ENCODE measurements at places on chromosomes 3 and 15.
A peak's percentile ranks its signal among the peaks of the same experiment; 100 is the strongest.

DNA sequence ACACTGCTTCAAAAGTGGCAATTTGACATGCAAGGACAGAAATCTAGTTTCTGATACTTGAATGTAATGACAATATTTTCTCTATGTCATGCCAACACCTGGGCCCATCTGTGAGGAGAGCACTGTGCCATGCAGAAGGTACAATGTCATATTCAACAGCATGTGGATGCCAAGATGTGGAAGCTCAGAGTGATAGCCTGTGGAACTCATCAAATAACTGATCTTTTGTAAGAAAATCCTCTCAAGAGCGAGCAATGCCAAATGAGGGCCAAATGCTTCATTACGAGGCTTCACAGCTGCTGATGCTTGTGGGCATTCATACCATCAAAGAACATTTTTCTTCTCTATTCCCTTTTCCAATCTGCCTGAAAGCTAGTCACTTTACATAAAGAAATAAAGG, 95.1 kb downstream of the ROBO1 start:
- no peak for DNase-seq

DNA sequence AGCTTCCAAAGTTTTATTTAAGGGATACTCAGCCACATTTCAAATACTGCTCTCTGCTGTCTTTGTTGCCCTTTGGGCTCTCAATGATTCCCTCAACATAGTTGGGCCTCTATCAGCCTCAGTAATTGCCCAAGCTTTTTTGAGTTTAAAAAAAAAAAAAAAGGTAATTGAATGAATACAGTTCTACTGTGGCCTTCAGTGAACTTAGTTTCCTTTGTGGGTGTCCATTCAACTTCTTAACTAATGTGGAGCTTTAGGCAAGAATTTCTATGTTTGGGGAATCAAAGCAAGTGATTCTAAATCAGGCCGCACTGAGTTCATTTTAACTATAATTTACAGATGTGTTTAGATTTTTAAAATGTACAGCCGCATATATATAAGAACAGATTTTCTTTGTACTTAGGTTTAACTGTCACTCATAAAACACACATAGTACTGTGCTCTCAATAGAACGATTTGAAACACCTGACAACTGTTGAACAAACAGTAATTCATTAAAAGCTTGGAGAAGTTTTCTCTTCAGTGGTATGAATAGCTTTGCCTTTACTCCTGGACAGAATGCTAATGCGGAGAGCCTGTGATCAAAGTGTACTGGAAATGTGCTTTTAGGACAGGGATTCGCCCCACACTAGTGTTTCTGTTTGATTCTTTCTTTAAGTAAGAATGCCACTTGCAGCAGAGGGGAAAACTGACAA, 844.9 kb upstream of the SEMA6D start:
- no peak for DNase-seq

GRCh38 chr3:50423543-50423942, 64.2 kb upstream of the TMEM115 start:
- peak; percentile 86 for DNase-seq

DNA sequence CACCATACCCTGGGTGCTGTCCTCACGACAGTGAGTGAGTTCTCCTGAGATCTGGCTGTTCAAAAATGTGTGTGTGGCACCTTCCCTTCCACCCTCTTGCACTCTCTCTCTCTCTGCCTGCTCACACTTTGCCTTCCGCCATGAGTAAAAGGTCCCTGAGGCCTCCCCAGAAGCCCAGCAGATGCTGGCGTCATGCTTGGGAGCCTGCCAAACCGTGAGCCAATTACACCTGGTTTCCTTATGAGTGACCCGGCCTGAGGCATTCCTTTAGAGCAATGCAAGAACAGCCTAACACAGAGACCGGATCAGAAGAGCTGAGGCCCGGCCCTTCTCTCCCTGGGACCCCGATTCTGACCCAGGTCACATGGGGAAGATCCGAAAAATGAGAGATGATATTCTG, 15.4 kb downstream of the TMEM44 start:
- DNase-seq = no peak

DNA sequence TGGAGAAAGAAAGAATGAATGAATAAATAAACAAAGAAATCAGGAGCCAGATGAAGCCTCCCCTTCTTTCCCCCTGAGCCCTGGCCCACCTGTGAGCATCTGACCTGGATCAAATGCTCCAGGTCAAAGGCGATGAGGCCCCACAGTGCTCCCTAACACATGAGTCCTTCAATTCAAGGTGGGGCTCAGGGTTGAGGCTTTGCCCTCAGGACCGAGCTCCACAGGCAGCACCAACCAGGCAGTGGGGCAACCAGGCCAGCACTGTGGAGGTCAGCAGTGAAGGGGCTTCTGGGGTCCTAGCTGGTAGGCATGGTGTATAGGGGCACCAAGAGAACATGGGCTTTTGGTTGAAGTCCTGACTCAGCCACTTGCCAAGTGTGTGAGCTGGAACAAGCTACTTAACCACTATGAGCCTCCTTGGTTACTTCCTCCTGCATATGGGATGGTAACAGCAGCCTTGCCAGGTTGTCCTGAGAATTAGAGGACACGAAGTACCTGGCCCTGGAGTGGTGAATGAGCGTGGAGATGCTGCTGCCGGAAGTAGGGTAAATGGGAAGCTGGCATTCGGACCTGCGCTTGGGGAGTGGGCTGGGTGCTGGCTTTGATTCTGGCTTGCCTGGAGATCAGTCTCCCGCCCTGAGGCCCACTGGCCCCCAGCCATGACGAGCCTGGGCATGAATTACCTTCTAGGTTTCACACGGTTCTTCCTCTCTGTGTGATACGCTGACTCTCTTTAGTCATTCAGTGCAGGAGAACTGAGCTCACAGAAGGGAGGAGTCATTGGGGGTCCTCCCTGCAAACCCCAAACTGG, 10.0 kb upstream of the PAQR5 start:
- DNase-seq = no peak

GRCh38 chr15:60916679-60917460, 312.2 kb downstream of the RORA start:
- DNase-seq = peak; percentile 13

DNA sequence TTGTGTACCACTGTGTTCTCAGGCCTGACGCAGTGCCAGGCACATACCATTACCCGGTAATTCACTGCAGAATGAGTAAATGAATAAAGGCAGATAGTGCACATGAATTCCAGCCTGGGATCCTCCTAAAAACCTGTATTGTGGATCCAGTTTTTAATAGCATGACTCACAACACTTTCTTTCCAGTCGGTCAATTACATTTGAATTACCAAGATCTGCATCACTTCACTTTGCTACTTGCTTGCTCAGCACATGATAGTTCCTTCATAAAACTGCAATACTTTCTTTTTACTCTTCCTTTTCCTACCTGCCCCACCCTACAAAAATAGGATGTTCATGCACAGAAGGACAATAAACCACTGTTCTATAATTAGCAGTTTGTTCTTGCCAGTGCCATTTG, 553.8 kb downstream of the MAGI1 start:
- DNase-seq = no peak

DNA sequence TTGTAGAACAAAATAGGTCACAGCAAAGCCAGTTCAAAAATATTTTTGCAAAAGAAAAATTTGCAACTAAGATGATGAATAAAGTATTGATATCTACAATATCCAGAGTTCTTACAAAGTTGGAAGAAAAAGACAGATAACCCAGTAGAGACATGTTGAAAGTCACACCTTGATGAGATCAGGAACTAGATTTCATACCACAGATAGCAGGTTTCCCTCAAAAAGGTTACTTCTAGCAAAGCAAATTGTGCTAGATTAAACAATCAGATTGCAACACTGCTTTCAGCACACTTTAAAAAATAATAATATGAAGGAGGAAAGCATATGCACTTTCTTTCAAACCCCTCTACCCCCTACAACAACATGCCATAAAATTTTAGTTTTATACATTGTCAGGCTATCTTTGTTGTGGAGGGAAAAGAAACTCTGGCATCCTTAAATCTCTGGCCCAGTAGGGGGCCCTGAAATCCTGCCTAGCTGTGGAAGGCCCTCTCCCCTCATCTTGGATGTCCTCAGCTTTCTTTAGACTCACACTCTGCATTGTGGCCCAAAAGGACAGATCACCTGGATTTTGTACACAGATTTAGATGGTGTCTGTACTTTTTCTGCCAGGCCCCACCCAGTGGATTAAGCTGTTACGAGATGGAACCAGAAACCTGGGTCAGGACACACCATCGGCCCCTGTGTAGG, 50.9 kb downstream of the CCR3 start:
- DNase-seq = no peak

DNA sequence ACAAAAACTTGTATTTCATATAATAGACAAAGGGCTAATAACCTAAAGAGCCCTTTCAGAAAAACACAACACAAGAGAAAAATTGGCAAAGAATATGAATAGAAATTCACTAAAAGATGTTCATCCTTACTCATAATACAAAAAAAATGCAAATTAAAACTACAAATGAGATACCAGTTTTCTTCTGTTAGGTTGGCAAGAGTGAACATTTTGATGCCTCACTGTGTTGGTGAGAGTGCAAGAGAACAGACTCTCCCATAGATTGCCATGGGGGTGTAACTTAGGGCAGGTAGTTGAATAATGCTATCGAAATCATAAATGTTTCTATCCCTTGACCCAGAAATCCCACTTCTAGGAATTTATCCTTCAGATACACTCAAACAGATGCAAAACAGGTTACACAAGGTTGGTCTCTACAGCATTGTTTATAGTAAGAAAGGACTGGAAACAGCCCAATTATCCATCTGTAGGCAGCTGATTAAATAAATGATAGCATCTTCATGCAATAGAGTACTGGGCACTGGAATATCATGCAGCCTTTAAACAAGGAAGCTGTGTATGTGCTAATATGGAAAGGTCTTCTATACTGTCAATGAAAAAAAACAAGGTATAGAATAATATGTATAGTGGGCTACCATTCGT, 146.3 kb downstream of the TLE3 start:
- no peak for DNase-seq

DNA sequence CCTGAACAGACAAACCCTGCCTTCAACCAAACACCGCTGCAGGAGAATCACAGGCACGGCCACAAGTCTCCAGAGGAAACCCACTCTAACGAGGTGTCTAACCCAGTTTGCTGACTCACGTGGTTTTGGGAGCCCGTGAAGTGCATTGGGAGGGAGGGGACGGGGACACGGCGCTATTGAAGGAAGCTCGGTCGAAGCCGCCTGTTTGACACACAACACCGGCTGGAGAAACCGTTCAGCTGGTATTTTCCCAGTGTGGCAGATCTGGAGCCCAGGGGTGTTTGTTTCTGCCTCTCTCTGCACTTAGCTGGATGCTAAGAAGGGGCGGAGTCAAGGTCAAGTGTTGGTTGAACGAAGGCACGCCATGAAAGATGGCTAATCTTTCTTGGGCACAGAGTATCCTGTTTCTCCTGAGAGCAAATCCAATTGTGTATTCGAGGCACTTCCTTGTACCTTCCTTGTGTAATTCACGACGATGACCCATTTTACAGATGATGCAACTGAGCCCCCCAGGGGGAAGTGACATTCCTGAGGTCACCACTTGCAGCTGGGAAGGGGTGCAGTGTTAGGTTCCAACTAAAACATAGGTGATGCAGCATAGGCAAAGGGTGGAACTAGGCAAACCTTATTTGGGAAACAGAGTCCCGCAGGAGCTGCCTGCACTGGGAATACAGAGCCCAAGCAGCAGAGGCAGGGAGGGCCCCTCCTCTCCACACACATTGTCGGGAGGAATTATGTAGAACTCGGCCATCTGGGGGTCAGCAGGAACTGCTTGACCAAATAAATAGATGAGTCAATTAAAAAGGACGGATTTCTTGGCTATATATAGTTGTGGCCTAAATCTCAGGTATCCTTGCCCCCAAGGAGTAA, 22.5 kb downstream of the SLC6A6 start:
- no peak for DNase-seq

GRCh38 chr15:55526559-55527036, 18.6 kb upstream of the DNAAF4 start:
- peak; percentile 4 for DNase-seq

GRCh38 chr3:124586126-124587052, 143.9 kb upstream of the UMPS start:
- DNase-seq = no peak
